Activated CD4-positive, alpha-beta T cell treated with anti-CD3 and anti-CD28 coated beads, Interleukin-2, amount 10 ng/mL, durations not matched to agents 7 days and 5 days (primary cell): ENCODE measurements at places on chromosomes 5 and 9. TPM values are rescaled to one million over a fixed set of nuclear protein-coding genes. Genes with fewer than 3 reads are reported as not detected.

- DNase-seq, result no peak
Measured at GRCh38 chr5:39519566-39520231, 94.9 kb upstream of the DAB2 start.

GRCh38 chr9:134619448-134619982, 22.1 kb upstream of the COL5A1 start:
- no peak for DNase-seq

DNA sequence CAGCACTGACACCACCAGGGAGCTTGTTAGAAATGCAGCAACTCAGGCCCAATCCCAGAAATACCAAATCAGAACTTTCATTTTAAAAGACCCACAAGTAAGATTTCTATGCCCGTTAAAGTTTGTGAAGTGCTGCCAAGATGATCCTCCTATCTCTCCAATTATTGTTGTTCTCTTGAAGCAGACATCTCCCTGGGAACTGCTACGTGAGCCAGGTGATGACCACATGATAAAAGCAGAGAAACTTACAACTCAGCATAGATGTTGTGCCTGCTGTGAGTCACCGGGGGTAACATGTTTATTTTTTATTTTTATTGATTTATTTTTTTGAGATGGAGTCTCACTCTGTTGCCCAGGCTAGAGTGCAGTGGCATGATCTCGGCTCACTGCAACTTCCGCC, 34.4 kb downstream of the GCNT4 start:
- no peak for DNase-seq

GRCh38 chr5:142735323-142736246, 34.6 kb upstream of the ARHGAP26 start:
- no peak for DNase-seq

Gene SLCO6A1
- total RNA-seq, result not detected
